Activated CD4-positive, alpha-beta T cell treated with anti-CD3 and anti-CD28 coated beads, Interleukin-2, amount 50 U/mL, for 4 hours (primary cell): ENCODE measurements at places on chromosomes 13 and 19.

- no peak for DNase-seq
Observed at GRCh38 chr13:32257649-32258048, 57.5 kb downstream of the ZAR1L start.

DNA sequence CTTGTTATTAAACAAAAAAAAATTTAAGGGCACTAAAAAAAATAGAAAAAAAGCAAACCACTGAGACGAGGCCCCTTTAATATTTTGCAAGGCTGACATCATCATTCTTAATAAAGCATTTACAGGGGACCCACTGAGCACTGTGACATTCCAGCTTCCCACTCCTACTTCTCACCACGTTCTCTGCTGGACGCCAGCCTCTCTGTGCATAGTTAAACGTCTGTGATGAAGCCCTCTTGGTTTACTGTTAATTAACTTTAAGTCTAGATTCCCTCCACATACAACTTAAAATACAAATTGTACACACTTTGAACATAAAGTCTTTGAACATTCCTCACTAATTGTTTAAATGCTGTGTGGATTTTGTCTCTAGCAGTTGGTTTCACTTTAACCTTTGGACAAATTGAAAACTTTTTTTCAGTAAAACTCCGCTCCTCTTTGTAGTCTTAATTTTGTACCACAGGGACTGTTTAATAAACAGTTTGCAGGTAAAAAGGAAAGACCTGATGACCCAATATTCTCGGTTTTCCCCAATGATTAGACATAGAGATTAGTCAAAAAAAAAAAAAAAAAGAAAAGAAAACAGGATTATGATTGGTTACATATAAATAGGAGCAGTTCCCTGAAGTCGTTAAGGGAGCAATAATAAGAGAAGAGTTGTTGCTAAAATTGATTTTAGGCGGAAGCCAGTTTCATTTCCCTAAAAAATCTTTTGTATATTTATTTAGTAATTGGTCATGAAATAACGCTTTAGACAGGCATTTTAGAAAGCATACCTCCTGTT is 219.8 kb downstream of the MZT1 start:
- no peak for DNase-seq

DNA sequence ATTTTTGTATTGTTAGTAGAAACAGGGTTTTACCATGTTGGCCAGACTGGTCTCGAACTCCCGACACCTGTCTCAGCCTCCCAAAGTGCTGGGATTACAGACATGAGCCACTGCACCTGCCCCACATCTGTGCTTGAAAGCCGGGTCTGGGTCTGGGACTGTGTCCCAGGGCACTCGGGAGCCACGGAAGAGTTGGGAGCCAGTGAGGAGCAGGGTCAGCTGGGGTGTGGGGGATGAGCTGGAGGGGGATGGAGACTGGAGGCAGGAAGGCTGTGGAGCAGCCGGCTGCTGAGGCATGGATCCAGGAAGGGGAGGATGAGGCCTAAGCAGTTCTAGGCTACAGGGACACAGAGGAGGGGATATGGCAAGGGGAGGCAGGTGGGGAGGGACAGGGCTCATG is 10.7 kb upstream of the SPACA4 start:
- no peak for DNase-seq

GRCh38 chr13:97027162-97027554 is 32.9 kb upstream of the OXGR1 start:
- DNase-seq, result no peak

GRCh38 chr19:31992750-31993149 is 352.7 kb upstream of the ZNF507 start:
- no peak for DNase-seq
